ELR (cell line): ENCODE measurements at places on chromosomes 6 and 20.
A peak's percentile ranks its signal among the peaks of the same experiment; 100 is the strongest.

- no peak for DNase-seq
These were observed 40.6 kb upstream of the TMEM181 start for GRCh38 chr6:158519300-158519699.

DNA sequence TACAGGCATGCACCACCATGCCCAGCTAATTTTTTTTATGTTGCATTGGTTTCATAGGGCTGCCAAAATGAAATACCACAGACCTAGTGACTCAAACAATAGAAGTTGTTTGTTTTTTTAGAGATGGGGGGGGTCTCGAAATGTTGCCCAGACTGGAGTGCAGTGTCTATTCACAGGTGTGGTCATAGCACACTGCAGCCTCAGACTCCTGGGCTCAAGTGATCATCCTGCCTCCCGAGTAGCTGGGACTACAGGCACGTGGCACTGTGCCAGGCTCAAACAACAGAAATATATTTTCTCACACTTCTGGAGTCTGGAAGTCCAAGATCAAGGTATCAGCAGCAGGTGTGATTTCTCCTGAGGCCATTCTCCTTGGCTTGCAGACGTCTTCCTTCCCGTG is 6.6 kb upstream of the SLC16A10 start:
- DNase-seq, result no peak

GRCh38 chr20:9458138-9458796 is 56.1 kb upstream of the LAMP5 start:
- DNase-seq, result peak; percentile 53

DNA sequence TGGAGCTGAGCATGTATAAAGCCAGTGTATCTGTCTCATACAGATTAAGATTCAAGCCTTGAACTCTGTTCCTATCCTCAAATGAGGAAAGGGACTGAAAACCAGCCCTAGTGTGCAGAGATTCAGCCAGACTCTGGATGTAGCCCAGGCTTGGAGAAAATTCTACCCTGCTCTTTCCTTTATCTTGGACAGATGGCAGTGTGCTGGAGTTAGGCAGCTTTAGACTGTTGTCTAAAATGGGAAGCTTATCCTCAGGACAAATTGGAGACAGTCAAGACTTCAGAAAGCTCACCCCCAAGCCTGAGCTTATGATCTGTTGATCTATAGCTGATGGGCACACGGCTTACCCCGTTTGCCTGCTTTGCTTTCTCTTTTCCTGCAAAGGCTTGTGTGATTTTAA is 1057.6 kb downstream of the KIF16B start:
- DNase-seq, result no peak

- DNase-seq, result peak; percentile 68
These were observed 532 bp upstream of the PM20D2 start for GRCh38 chr6:89145091-89145955.

DNA sequence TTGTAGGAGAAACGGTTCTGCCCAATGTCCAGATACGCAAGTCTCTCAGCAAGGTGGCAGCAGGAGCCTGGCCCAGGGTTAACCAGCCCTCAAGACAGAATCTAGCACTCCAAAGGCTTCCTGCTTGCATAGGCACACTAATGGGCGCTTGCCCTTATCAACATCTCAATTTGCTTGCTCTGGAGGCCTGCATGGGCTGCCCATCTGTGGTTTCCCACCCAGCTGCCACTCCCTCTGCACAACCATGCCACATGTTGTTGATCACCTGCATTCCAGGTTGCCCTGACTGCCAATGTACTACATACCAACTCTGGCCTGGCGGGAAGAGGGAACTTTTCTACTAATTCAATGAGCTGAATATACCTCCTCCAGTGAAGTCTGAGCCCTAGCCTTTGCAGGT is 74.6 kb downstream of the ATG5 start:
- no peak for DNase-seq

DNA sequence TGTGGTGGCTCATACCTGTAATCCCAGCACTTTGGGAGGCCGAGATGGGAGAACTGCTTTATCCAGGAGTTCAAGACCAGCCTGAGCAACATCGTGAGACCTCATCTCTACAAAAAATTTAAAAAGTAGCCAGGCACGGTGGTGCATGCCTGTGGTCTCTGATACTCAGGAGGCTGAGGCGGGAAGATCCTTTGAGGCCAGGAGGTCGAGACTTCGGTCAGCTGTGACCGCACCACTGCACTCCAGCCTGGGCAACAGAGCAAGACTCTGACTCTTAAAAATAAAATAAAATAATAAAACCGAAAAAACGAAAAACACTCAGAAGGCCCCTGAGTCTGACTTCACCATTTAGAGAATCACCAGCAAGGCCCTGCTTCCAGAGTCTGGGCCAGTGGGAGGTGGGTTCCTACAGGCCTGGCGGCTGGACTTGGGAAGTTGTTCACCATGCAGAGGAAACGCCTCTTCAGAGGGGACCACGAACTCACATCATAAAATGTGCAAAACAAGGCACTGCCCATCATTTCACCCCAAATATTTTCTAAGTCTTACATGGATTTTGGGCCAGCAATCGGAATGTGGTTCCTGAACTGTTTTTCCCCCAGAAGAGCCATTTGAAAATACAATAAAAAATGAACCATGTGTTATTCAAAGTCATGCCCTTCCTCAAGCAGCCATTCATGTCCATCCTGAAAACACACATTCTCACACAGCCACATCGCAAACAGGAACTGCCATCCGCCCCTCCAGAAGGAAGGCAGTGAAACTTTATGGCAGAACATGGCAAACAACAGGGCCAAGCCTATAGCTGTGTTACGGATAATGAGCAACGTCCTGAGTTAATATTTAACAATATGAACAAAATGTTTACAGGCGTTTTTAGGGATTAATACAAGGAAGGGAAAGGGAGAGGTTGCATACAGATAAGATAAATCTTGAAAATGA is 57.8 kb downstream of the SLC22A23 start:
- no peak for DNase-seq

DNA sequence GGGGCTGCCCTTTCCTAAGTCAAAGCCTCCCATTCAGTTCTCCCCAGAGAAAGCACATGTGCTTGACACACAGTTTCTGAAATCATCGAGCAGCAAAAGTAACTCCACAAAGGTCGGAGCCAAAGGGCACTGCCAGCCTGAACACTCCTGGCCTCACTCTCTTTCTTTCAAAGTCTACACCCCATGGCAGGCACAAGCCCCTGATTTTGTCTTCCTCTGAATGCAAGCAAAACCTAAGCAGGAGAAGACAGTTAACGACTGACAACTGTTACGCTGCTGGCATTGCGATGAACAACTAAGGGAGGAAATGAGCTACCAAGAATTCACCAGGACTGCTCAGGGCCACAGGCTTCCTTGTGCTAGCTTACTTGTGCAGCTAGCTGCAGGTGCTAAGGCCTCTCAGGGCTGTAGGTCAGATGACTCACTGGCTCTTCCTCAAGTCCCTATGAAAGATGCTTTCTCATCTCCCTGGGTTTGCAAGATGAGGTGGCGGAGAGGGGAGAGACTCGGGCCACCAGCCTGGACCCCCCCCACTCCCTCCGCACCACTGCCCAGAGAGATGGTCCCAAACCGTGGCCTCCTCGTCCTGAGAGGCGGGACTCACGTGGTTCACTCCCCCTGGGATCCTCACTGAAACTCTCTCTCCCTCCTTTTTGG is 208.2 kb downstream of the DLL1 start:
- DNase-seq, result no peak

DNA sequence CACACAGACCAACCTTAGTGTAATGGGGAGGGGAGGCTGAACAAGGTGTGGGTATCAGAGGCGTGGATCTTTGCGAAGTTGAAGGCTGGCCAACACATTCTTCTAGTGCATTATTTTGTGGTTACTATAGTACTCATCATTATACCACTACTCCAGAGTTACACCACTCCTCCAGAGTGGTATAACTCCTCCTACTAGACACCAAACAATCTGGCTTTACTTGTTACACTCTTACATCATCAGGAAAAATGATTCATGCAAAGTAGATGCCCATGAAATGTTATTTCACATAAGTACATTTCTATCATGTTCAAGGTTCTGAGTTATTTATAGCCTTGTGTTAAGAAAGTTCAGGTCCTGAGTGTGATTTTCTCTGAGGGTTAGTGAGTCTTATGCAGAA is 443.1 kb upstream of the OPRM1 start:
- DNase-seq, result peak; percentile 59

- no peak for DNase-seq
These were observed 296.2 kb downstream of the FARS2 start for GRCh38 chr6:5557506-5557905.

DNA sequence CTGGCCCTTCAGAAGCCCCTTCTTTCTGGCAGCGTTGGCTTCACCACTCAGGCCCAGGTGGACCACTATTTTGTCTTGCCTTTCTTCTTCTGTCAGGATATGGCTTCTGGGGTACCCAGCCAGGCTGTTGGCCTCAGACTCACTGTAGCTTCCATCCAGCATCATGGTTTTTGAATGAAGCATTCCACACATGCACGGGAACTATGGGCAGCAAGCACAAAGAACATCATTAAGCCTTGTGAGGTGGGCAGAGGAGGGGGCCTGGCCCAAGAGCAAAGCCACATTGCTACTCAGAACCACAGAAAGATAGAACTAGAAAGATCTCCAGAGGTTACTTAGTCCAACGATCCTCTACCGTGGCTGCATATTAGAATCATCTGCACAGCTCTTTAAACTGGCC is 40.6 kb upstream of the GABRR1 start:
- DNase-seq, result no peak

DNA sequence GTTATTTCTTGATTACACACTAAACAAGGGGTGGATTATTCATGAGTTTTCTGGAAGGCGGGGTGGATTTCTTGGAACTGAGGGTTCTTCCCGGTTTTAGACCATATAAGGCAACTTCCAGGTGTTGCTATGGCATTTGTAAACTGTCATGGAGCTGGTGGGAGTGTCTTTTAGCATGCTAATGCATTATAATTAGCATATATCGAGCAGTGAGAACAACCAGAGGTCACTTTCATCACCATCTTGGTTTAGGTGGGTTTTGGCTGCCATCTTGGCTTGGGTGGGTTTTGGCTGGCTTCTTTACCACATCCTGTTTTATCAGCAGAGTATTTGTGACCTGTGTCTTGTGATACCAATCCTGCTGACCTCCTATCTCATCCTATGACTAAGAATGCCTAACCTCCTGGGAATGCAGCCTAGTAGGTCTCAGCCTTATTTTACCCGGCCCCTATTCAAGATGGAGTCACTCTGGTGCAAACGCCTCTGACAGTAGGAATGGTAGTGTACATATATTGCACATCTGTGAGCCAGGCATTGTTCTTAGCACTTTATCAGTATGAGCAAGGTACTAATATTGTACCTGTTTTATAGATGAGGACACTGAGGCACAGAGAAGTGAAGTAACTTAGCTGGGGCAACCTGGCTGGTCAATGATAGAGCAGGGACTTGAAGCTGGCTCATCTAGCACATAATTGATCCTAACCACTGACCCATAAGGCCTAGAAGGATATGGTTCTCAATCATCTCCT is 203.7 kb downstream of the NFATC2 start:
- peak; percentile 73 for DNase-seq

GRCh38 chr20:24764027-24764793 is 184.9 kb upstream of the CST7 start:
- DNase-seq, result no peak

- DNase-seq, result no peak
These were observed 5.8 kb downstream of the SNHG17 start for GRCh38 chr20:38429301-38429700.

DNA sequence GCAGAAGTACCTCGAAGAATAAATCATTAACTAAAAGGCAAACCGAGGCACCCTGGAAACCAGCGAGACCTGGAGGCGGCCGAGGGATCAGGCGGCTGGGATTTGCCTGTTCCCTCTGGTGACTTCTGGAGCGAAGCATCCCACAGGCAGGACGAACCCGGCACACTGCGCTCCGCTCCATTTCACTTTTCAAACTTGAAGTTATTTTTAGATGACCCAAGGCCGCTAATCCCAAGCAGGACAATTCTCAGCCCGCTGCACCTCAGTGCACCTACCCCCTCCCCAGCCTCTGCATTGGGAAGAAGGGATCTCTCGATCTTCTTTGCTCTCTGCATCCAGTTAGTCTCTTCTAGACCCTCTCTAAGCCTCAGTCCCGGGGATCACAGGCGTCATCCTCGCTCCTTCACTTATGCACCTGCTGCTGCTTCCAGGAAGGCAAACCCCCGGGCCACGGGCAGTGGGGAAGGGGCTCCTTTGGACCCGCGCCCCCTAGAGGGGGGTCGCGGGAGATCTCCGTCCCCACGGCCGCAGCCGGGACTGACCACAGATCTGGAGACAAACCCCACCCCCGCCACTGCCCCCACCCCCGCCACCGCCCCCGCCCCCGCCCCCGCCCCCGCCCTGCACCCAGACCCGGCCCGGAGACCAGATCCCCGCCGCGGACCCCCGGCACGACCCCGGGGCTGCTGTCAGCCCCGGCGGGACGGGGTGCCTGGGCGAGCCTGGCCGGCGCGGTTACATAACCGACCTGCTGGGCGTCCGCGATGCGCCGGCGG is 636 bp downstream of the RCAN2 start:
- peak; percentile 18 for DNase-seq

DNA sequence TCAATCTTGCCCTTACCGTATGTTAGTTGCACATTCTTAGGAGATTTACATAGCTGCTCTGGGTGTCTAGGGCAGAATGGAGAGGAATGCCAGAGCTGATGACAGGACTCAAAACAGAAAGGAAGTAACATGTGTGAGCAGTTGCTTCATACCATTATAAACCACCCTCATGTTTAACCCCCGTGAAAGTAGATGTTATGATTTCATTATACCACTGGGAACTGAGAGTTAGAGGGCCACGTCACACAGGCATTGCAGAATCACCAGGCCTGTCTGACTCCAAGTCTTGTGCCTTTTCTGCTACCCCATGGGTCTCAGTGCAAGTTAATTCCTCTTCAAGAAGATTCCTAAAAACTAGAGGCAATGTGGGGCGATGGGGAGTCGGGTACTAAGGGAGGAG is 23.5 kb upstream of the SIM1 start:
- no peak for DNase-seq

DNA sequence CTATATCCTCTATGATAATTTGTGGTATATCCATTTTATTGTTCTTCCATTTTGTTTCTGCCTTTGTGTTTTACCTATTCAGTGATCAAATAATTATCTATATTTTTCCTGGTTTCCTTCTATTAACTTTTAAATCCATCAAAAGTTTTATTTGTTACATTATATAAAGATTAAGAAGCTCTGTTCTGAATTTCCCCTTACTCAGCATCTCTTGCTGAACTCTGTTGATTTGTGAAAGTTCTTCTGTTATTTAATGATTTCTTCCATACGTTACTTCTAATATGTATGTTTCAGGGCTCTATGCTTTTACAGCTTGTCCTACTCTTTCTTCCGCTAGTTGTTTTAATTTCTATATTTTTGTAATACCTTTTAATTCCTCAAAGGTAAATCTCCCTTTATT is 87.1 kb downstream of the LIN28B start:
- no peak for DNase-seq

DNA sequence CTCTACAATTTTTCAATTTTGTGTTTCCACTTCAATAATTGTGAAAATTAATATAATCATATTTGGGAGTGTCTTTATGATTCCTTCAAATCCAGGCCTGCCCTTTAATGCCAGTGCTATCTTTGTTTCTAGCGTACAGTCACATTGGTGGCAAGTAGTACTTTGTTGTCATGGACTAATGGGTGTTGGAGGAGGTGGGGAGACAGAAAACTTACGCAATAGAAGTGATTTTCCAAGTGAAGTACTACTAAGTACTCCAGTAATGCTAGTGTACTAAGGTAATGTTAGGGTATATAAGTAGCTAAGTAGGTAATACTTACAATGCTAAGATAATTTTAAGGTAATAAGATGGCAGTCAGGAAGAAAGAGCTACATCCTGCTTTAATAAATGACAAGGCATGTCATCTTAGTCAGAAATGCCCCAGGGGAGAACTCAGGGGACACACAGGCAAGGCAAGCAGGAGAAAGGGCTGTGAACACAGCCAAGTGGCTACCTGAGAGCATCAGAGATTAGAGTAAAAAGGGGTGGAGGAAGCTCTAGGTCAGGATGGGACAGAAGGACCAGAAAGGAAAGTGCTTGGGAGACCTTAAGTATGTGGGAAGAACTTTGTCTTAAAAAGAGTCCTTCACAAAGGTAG is 217.2 kb upstream of the PRDM1 start:
- DNase-seq, result no peak
